ENCODE measurements at places on chromosomes 6 and 20.

GRCh38 chr6:101401171-101401570 is 7.7 kb downstream of the GRIK2 start:
- DNase-seq: no peak

- no peak for DNase-seq
Observed at GRCh38 chr20:4435671-4436455, 285.8 kb upstream of the PRND start.

- DNase-seq: no peak
Observed at GRCh38 chr20:4946986-4947385, 54.3 kb downstream of the SLC23A2 start.

- peak; percentile 60 for DNase-seq
Observed at GRCh38 chr6:1267057-1267732, 44.7 kb upstream of the FOXQ1 start.

- no peak for DNase-seq
Observed at GRCh38 chr6:53913286-53913685, 118.5 kb downstream of the LRRC1 start.

DNA sequence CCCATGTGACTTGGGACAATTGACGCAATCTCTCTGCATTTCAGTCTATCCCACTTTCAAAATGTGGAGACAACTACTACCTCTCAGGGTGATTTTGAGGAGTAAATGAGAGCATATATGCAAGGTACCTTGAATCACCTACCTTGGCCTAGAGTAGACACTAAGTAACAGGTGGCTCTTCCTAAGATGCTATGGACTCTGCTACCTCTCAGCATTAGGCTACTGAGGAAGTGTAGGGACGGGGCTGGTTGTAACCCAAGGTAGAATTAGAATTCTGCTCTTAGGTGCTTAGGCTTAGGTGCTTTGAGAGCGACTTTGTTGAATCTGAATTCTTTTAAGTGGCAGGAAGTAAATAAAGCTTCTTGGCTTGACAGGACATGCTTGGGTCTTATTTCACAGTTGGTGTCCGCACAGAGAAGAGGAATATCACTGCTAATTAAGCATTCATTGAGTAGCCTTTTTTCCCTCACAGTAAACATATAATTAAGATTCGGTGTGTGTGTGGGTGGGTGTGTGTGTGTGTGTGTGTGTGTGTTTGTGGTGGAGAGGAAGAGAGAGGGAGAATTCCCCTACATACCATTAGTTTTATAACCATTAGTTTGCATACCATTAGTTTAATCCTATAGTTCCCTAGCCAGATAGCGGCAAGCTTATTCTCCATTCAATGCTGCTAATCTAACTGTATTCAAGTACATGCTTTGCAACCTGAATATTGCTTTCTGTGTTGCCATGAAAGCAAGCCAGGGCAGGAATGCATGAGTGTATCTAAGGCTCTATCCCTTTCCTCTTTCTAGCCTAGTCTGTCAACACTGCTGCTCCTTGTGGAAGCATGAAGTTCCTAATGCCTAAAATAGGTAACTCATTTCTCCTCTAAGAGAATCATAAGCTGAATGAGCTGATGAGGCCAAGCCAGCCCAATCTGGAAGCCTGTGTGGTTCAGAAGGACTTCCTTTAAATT is 112.5 kb downstream of the IPCEF1 start:
- no peak for DNase-seq

DNA sequence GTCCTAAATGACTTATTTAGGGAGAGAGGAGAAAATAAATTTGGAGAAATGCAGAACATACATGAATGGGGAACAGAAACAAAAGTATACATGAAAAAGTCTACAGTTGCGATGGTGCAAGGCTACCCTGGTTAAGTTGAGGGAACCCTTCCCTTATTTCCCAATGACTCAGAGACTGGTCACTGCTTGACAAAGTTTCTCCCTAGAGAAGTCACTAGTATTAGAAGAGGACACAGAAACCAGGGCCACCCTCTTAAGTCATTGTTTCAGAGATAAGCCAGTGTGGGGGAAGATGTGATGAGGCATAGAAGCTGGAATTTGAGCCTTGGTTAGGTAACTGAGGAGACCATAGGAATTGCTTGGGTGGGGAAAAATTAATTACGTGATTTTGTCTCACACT is 24.4 kb upstream of the EDN1 start:
- no peak for DNase-seq

Measured in fibroblast of gingiva (primary cell).